ENCODE measurements at places on chromosomes 6 and 20.

- DNase-seq = no peak
Measured at GRCh38 chr20:53227523-53227922, 255.4 kb downstream of the TSHZ2 start.

DNA sequence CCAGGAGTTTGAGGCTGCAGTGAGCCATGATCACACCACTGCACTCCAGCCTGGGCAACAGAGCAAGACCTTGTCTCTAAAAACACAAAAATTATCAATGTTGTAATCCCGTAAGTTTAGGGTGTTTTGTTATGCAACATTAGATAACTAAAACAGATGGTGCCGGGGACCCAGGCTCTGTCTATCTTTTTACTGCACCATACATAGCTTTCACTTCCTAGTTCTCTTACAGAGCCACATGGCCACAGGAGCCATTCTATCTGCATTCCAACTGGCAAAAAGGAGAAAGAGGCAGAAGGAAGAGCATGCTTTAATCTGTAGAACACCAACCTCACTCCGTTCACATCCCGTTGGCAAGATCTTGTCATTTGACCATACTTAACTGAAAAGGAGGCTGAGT is 5.4 kb upstream of the TCF15 start:
- DNase-seq = no peak

DNA sequence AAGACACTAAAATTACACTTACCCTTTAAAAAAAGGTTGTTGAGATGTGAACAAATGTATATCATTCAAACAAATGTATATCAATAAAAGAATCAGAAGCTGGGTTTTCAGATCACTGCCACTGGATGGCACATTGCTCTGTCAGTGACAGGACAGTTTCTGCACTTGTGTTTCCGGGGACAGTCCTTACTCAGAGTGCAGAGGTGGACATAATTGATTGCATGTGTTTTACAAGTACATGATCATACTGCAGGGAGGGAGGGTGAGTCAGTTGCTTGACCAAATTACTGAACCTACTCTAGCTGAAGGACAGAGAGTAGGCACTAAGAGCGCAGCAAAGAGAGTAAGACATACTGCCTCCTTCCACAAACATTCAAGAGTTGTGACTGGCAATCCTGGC is 302.3 kb downstream of the TENT5A start:
- DNase-seq = peak; percentile 44

GRCh38 chr6:43865932-43866645 is 96.1 kb downstream of the VEGFA start:
- DNase-seq = no peak
